ENCODE measurements at places on chromosomes 6 and 20.

GRCh38 chr6:141488488-141488887 is 644.2 kb upstream of the GJE1 start:
- DNase-seq, result no peak

DNA sequence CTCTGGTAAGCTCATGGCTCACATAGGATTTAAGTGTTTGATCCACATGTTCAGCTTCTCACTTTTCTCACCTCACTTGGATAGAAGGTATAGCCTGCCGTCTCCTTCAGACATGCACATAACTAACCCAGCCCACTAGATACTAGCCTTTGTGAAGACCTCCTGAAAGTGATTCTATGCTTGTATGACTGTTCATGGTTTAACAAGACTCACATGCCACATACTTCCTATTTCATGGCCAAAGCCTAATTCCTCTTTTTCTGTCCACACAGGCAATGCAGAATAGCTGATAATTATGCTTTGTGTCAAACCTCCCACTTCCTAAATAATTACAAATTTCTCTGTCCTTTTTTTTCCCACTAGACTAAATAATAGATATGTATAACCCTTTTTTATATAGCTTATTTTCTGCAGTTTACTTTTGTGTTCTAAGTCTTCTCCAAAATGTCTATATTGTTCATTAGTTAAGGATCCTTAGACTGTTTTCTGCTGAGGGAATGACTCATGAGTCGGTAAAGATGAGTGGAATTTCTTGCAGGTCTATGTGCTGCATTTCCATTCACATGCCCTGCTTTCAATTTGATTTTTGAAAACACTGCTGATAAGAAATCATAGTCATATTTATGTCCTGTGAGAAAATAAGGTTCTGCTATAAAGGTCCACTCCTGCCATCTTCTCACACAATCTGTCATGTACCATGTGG is 43.0 kb downstream of the HDDC2 start:
- no peak for DNase-seq

DNA sequence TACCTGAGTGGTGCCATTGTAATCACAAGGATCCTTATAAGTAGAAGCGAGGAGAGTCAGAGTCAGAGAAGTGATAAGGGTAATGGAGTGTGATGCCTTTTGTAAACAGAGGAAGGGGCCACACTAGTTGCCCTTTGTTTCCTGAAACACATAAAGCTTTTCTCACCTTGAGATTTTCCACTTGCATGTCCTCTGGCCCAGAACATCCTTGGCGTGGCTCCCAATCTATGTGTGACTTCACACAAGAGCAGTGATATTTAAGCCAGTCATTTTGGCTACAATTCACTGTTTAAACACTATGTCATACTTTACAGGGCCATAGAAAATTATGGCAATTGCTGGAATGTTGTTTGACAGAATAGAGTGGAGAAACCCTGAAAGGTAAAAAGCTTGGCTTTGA is 121.2 kb upstream of the BTN3A2 start:
- DNase-seq, result no peak

- no peak for DNase-seq
Measured at GRCh38 chr6:11025130-11025529, 19.0 kb downstream of the ELOVL2 start.

DNA sequence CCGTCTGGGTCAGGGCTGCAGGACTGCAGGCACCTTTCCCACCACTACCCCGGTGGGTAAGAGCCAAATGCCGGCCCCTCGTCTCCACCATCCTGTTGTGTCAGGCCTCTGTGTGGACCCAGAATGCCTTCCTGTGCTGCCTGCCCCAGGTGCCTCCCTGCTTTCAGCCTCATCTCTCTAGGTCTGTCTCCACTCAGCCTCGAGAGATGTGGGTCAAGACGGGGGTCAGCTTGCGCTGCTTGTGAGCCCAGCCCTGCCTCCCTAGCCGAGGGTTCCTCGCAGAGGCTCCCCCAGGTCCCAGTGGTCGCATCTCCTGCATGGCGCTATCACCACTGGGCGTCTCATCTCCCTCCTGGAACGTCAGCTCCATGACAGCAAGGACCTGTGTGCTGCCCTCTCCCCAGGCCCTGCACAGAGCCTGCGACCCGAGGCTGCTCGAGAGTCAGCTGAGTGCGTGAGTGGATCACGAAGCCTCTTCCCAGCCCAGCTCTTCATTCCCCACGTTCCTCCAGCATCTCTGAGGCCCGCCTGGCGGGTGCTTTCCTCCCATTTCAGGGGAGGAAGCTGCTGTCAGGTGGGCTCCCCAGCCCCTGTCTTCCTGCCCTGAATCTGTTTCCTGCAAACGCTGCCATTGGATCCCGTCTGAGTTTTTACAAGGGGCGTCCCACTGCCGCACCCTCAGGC is 38.7 kb upstream of the ZBP1 start:
- no peak for DNase-seq

DNA sequence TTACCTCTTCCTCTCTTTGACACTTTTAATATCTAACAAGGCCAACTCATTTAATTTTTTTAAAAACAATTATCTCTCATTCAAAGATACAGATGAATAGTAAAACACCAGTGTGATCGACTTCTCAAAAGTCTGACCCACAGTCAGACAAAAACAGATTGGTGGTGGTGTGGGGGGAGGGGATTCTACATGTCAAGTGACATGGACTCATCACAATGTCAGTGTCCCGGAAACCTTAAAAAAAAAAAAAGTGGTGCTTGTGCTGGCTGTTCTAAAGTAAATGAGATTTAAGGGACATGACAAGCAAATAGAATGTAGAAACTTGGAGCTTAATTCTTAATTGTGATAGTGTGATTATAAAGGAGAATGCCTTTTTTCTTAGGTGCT is 16.3 kb upstream of the RFPL4B start:
- no peak for DNase-seq

Data from HEK293T (cell line).